ENCODE measurements at places on chromosomes 2 and 18. TPM values are rescaled to one million over a fixed set of nuclear protein-coding genes. Genes with fewer than 3 reads are reported as not detected.

- DNase-seq: no peak
- no peaks in the 10 kb centered on the region for H3K36me3 ChIP-seq
- H3K27ac ChIP-seq: peak overlapping the region; percentile 68
- H3K27me3 ChIP-seq: no peaks in the 10 kb centered on the region
Measured at GRCh38 chr2:20093263-20094141, 42.1 kb upstream of the LAPTM4A start.

DNA sequence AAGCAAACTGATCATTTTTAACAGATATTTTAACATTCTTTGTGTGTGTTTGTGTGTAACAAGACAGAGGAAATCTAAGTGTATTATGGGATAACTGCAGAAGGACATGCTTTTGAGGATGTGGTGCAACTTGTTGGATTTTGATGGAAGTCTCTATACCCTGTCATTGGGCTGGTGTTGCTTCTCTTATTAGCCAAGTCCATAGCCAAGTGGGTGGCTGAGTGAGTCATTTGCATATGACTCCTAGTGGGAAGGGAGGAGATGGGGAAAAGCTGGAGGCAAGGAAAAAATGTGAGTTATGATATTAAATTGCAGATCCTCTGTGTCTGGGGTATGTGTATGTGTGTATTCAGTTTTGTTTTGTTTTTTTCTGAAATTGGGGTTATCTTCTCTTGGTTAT, 879.9 kb downstream of the DCC start:
- H3K27ac ChIP-seq: no peak overlapping the region
- H3K36me3 ChIP-seq: no peaks in the 10 kb centered on the region
- no peaks in the 10 kb centered on the region for H3K27me3 ChIP-seq
- H3K4me3 ChIP-seq: no peak overlapping the region

DNA sequence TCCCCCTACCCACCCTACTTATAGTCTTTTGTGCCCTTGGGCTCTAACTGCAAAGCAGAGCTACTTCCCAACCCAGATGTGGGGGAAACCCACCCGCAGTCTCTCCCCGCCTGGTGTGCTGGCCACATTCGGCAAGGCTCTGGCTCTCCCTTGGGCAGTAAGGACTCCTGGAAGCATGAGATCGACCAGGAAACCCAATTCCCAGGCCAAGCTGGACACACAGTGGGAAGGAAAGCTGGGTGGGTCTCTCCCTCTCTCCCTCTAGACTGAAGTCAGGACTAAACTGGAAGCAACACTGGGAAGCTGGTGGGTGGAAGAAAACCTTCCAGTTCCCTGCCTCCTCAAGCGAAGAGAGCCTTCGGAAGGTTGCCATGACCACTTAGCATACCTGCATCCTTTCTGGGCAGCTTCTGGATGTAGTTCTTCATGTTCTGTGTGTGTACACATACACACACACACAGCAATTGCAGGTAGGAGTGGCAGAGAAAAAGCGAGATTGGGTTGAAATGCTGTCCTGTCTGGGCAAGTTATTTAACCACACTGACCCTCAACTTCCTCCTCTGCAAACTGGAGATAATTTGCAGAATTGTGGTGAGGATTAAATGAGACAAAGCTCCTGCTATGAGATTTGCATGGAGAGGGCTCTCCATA, 33.9 kb downstream of the ZBTB7C start:
- H3K4me3 ChIP-seq: no peak overlapping the region
- H3K27me3 ChIP-seq: no peaks in the 10 kb centered on the region
- no peaks in the 10 kb centered on the region for H3K4me1 ChIP-seq
- no peaks in the 10 kb centered on the region for H3K36me3 ChIP-seq

The LHCGR gene
- total RNA-seq: not detected

The LRRTM1 gene
- total RNA-seq: 0.09 TPM

The PIEZO2 gene
- 4.1 TPM for total RNA-seq
